Urinary bladder (tissue), 4 donors: ENCODE measurements at places on chromosomes 5 and 9. TPM values are rescaled to one million over a fixed set of nuclear protein-coding genes. Genes with fewer than 3 reads are reported as not detected.

The GPR150 gene
- 0.73 TPM for polyA plus RNA-seq

The TCF7 gene
- polyA plus RNA-seq: 3.9 TPM

The LVRN gene
- 0.27 TPM for polyA plus RNA-seq

The PPP1R26 gene
- 14.1 TPM for polyA plus RNA-seq

The PCDH1 gene
- polyA plus RNA-seq: 22.5 TPM

The PCDHA5 gene
- polyA plus RNA-seq: 0.05 TPM

The DPYSL3 gene
- 287 TPM for polyA plus RNA-seq

The CCDC192 gene
- polyA plus RNA-seq: 0.41 TPM

The GLRA1 gene
- not detected for polyA plus RNA-seq

The CDC25C gene
- 0.13 TPM for polyA plus RNA-seq

The FABP6 gene
- 0.68 TPM for polyA plus RNA-seq

The CNTNAP3B gene
- polyA plus RNA-seq: 14.0 TPM

The AK8 gene
- 1.1 TPM for polyA plus RNA-seq

The PCDHA4 gene
- polyA plus RNA-seq: 0.28 TPM

The SLC6A7 gene
- 0.01 TPM for polyA plus RNA-seq

The EFNA5 gene
- 2.1 TPM for polyA plus RNA-seq

The BTNL8 gene
- polyA plus RNA-seq: 0.10 TPM

The N4BP3 gene
- polyA plus RNA-seq: 2.4 TPM

The CDKN2B-AS1 gene
- 0.22 TPM for polyA plus RNA-seq

The KCTD16 gene
- polyA plus RNA-seq: 0.06 TPM

The SPATA31A6 gene
- not detected for polyA plus RNA-seq

The PCA3 gene
- 6.1 TPM for polyA plus RNA-seq

The NR4A3 gene
- 4.8 TPM for polyA plus RNA-seq

The ZFP37 gene
- 3.7 TPM for polyA plus RNA-seq

The PLPP6 gene
- 9.5 TPM for polyA plus RNA-seq

The GARIN3 gene
- polyA plus RNA-seq: not detected

The CCDC180 gene
- polyA plus RNA-seq: 3.4 TPM

The LCN1 gene
- not detected for polyA plus RNA-seq

The INSL6 gene
- polyA plus RNA-seq: not detected

The PCSK1 gene
- 0.48 TPM for polyA plus RNA-seq

The CWC27 gene
- 16.4 TPM for polyA plus RNA-seq

The DND1 gene
- polyA plus RNA-seq: 0.96 TPM

The TNC gene
- polyA plus RNA-seq: 43.5 TPM

The TMEM232 gene
- polyA plus RNA-seq: 1.5 TPM

The RFESD gene
- polyA plus RNA-seq: 3.7 TPM

The TEX48 gene
- not detected for polyA plus RNA-seq

The C9 gene
- 0.47 TPM for polyA plus RNA-seq

The DOK3 gene
- 8.5 TPM for polyA plus RNA-seq

The IFNA2 gene
- not detected for polyA plus RNA-seq

The MLANA gene
- polyA plus RNA-seq: not detected

The ARID3C gene
- polyA plus RNA-seq: not detected

The CDX1 gene
- polyA plus RNA-seq: not detected

The SNCAIP gene
- polyA plus RNA-seq: 1.6 TPM

The C5orf22 gene
- polyA plus RNA-seq: 12.4 TPM

The ADRB2 gene
- polyA plus RNA-seq: 1.6 TPM

The CDH9 gene
- polyA plus RNA-seq: not detected

The PCDHB11 gene
- 2.8 TPM for polyA plus RNA-seq

The ACTBL2 gene
- not detected for polyA plus RNA-seq

The SCGB3A2 gene
- not detected for polyA plus RNA-seq

The ERCC8 gene
- polyA plus RNA-seq: 6.5 TPM

The SLIT3 gene
- 64.7 TPM for polyA plus RNA-seq

The PCDHGB4 gene
- 2.4 TPM for polyA plus RNA-seq

The RARS1 gene
- polyA plus RNA-seq: 32.3 TPM

The LRRC19 gene
- not detected for polyA plus RNA-seq

The RETREG1 gene
- polyA plus RNA-seq: 4.7 TPM

The SLCO6A1 gene
- polyA plus RNA-seq: not detected

The CCDC152 gene
- polyA plus RNA-seq: 2.1 TPM

The IL9 gene
- not detected for polyA plus RNA-seq

The SHLD3 gene
- polyA plus RNA-seq: 1.7 TPM

The MCCC2 gene
- polyA plus RNA-seq: 22.6 TPM
